Activated T-cell treated with anti-CD3 and anti-CD28 coated beads for 1 hour (primary cell): ENCODE measurements at places on chromosomes 6 and 20.
A peak's percentile ranks its signal among the peaks of the same experiment; 100 is the strongest.

- peak; percentile 89 for DNase-seq
Observed at GRCh38 chr6:13795041-13795750, 19.2 kb downstream of the MCUR1 start.

DNA sequence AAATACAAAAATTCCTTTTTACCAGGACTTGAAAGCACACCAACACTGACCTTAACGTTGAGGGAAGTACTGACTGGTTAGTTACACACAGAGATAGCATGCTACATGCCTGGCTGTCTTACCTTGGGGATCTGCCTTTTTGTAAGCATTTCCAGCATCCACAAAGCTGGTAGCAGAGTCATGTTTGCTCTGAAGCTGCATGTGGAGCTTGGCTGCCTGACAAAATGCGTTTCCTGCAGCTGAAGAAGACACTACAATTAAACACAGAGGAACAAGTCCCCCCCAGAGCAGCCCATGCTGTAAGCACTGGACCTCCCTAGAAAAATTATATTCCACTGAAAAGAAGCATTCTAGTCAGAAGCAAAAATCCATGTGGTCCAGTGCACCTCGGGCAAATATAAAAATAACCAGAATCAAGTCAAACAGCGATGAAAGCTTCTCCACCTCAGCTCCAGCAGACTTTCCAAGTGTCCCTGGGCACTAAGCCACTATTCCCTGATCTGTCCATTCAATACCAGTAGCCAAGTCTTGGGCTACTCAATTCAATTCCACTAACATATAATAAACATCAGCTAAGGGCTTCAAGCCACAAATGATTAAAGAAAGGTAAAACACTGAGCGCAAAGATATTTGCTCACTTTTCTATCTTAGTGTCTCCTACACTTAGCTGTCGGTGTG, 24.2 kb downstream of the NAPB start:
- no peak for DNase-seq

GRCh38 chr20:41571006-41571405, 47.2 kb downstream of the CHD6 start:
- DNase-seq, result no peak

- no peak for DNase-seq
Observed at GRCh38 chr6:152879681-152880080, 103.2 kb downstream of the FBXO5 start.

GRCh38 chr6:113432521-113433334, 424.4 kb upstream of the MARCKS start:
- DNase-seq, result no peak

- no peak for DNase-seq
Observed at GRCh38 chr20:48592107-48592940, 235.5 kb downstream of the PREX1 start.

GRCh38 chr6:21398741-21399325, 194.7 kb upstream of the SOX4 start:
- DNase-seq, result no peak

DNA sequence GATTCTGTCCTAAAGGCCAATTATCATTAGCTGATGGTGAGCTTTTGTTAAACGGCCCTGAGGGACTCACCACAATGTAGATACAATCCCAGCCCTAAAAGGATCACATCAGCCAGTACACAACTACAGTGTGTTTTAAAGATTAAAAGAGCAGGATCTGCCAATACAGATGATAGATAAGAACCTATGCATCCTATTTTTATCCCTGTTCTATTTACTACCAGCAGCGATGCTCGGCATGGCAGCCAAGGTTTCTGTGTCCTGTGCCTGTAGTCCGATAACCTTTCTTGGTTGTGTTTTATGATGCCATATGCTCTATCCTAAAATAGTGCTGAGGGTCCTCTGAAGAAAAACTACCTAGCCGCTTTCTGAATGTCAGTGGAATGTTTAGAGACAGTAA, 289.4 kb downstream of the PHACTR1 start:
- no peak for DNase-seq

- no peak for DNase-seq
Observed at GRCh38 chr20:57013741-57014140, 252.7 kb downstream of the BMP7 start.

- DNase-seq, result no peak
Observed at GRCh38 chr20:12413116-12413515, 495.4 kb downstream of the BTBD3 start.

DNA sequence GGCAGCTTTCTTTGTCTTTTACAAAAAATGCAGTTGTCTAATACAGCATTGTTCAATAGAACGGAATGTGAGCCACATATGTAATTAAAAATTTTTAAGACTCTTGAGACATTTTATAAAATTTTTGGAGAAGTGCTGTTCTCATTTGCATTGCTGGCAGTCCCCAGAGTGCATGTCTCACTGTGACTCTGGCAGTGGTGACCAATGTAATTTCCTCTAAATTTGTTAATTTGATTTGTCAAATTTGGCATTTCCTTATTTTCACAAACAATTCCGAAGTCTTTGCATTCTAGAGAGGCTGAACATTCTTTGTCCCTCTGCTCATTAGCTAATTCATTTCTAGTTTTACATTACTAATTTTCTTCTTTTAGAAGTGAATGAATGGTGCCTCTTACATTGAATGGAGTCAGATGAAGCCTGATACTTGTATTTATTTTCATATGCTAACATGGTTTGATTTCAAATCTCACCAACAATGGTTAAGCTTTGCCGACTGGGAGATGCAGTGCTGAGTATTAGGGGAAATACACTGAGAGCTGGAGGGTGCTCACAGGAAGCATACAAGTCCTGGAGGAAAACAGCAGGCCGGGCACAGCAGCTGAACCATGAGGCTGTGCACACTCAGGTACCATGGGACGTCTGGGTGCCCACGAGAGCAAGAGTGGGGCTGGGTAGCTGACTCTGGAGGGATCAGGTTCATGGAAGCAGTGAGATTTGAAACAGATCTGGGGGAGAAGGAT, 68.5 kb upstream of the ARMC2 start:
- DNase-seq, result no peak

DNA sequence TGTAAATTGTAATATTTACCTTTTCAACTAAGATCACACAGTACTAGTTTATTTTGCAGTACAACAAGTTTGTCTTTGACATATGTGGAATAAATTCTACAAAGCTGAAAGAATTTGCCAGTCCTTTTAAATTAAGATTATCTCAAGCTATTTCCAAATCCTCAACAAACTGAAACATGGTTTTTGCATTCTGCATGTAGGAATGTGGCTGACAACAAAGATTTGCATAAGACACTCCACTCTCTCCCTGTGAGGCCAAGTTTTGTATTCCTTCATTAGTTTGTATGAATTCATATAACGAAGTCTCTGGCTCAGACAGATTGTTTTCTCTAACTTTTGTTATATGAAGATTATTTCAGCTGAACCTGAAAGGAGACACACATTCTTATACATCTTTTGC, 124.1 kb upstream of the THEMIS start:
- DNase-seq, result no peak

DNA sequence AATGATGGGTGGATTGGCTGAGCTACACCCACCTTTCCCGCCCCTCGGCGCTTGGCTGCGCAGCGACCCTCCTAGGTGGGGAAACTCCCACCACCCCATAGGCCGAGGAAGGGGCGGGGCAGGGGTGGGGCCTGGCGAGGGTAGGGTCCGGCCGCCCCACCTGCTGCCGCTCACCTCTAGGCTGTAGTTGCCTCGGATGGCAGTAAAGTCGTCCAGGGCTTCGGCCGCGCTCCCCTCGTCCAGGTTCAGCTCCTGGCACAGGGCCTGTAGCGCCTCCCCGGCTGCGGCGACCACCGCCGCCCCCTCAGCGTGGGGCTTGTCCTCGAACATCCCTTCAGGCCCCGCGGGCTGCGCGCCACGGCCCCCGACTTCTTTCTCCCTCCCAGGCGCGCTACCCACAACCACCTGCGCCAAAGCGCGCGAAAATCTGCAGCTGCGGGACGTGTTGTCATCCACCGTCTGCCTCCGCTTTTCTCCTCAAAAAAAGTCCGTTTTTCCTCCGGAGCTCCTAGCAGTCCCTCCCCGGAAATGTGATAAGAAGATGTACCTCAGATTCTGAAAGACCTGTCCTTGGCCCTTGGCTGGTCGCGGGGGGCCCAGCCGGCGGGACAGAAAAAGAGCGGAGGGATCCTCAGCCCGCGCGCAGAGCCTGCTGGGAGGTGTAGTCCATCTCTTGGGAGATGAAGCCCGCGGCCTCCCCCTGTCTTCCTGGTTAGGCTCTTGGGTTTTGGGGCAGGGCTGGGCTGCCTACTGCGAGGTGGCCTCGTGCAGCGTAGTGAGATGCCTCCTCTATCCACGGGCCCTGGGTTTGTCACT, at the start of gene RBL1:
Gene RBL1 (minus strand): TSS at position 399 of the 816 bp plus-strand sequence. CDS start 69 bp downstream, at position 330.
- DNase-seq, result peak; percentile 77

DNA sequence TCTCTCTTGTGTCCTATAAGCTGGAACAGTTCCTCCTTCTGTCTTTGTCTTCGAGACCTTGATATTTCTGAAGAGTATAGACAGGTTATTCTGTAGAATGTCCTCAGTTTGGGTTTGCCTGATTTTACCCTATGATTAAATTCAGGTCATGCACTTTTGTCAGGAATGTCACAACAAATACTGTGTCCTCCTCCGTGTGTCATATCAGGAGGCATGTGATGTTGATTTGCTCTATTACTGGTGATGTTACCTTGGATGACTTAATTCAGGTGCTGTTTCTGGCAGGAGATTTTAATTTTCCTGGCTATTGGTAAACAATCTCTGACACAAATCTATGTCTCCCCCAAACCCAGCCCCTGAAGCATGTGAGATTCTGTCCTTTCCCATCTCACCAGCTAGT, 33.3 kb upstream of the CHMP4B start:
- DNase-seq, result no peak

- no peak for DNase-seq
Observed at GRCh38 chr6:31086788-31087440, 25.5 kb downstream of the C6orf15 start.

DNA sequence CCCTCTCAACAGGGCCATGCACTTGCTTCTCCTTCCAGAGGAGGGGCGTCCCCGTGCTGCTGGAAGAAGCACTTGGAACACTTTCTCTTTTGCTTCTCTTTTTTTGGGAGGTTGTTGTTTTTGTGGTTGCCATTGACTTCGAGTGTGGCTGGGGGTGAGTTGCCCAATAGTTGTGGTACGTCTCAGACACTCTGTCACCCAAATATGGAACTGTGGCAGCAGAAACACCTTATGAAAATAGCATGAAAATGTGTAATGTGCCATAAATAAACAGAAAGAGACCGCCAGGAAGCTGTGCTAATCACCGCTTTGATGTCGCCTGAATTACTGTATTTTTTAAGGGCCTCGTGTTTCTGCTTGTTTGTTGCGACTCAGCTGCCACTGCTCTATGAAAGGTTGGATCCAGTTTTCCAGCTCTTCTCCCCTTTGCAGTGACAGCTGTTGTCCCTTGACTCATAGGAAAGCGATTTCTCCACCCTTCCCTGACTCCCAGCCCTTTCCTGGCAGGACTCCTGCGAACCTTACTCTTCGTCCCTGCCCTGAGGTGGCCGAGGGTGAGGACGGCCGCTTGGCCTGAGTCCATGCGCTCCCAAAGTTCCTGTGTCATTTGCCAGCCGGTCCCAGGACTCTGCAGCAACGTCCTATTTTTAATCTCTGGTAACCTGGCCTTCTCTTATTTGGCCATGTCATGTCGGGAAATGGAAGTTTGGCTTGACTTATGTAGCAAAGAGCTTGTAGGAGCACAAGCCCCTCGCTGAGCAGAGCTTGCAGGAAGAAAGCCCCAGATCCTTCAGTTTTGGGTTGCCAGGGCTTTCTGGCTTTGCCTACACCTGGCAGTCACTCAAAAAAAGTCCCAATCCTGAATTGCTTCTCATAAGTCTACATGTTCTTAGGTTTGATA, 694.6 kb downstream of the QKI start:
- DNase-seq, result no peak

DNA sequence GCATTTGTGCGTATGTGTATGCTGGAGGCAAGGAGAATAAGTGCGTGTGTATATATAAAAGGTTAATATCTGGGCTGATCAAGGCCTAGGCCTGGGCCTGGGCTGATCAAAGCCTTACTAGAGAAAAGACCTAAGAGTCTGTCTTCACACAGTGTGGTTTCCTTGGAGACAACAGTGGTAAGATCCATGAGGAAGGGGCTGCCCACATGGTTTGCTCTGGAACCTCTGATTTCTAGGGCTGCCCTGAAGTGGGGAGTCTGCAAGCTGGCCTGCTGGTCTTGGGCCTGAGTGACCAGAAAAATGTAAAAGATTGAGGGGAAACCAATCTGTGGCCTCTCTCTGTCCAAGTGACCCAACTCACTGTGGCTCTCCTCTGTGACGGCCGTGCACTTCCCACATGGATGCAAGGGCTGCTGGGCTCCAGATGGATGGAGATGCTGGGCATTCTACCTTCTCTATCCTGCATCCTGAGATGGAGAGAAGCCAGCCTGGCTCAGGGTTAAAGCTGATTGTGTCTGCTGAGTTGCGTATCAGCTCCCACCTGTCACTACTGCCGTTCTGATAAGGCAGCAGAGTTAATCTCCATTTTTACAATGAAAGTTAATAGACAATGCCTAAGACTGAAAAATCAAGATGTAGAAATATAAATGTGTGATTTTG, 90.3 kb upstream of the NXT1 start:
- DNase-seq, result no peak

- DNase-seq, result no peak
Observed at GRCh38 chr6:11971154-11971553, 41.0 kb upstream of the HIVEP1 start.

DNA sequence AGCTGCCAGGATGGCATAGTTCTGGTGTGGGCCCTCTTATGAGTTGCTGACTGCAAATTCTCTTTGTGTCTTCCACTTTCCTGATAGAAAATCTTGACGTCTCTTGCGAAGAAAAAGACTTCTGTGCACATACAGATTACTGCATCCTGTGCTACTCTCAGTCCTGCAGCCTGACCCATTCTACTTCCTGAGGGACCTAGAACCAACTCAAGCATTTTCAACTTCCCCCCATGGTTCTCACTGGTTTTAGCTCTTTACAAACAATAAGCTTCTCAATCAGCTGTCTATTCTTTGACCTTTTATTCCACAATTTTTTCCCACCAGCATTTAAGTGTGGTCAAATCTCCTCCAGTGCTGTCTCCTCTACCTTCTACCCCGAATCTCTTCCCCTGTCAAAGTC, 13.4 kb upstream of the KLHL32 start:
- DNase-seq, result no peak

GRCh38 chr6:142612956-142613355, 311.1 kb downstream of the ADGRG6 start:
- DNase-seq, result no peak

DNA sequence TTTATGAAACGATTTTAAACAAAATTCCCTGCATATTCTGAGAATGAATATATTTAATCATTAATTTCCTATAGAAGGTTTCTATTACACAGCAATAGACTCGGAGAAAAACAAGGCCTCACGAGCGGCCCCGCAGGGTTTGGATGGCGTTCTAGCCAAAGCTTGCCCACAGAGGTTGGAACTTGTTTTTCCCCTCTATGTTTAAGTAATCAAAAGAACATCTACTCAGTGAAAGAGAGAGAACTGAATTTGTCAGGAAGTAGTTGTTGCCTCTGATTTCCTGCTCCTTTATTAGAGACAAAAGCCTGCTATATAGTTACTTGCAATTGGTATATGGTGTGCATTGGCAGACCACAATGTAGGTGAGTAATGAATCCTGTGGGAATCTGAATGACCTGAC, 82.1 kb upstream of the HEY2 start:
- no peak for DNase-seq

- no peak for DNase-seq
Observed at GRCh38 chr20:38975539-38976120, 13.5 kb downstream of the DHX35 start.
